ENCODE measurements at places on chromosomes 6 and 20. TPM values are rescaled to one million over a fixed set of nuclear protein-coding genes. Genes with fewer than 3 reads are reported as not detected.

The MICB gene
- total RNA-seq = 0.47 TPM

The ALDH8A1 gene
- total RNA-seq = 1.4 TPM

The ENPP1 gene
- 0.47 TPM for total RNA-seq

The FLOT1 gene
- 43.4 TPM for total RNA-seq

The FERMT1 gene
- 1.4 TPM for total RNA-seq

The NOX3 gene
- total RNA-seq = not detected

The ZDHHC14 gene
- total RNA-seq = 14.3 TPM

The TRIM39 gene
- 10.0 TPM for total RNA-seq

The SAPCD1 gene
- 0.31 TPM for total RNA-seq

The ADGRG6 gene
- 28.2 TPM for total RNA-seq

The DLL1 gene
- total RNA-seq = 11.9 TPM

The C4A gene
- total RNA-seq = 8.6 TPM

The SIRPB2 gene
- 0.62 TPM for total RNA-seq

The FAM135A gene
- total RNA-seq = 161 TPM

The RAB44 gene
- total RNA-seq = not detected

The MAP7 gene
- 6.1 TPM for total RNA-seq

The IP6K3 gene
- total RNA-seq = not detected

The ZBTB46 gene
- total RNA-seq = 21.5 TPM

The MUC21 gene
- total RNA-seq = not detected

The CLVS2 gene
- 56.1 TPM for total RNA-seq

The HLA-DPB1 gene
- 1.4 TPM for total RNA-seq

The VSX1 gene
- total RNA-seq = not detected

The OTOR gene
- 0.47 TPM for total RNA-seq

The PGBD1 gene
- total RNA-seq = 17.0 TPM

The C20orf202 gene
- total RNA-seq = 0.16 TPM

The SLC35F1 gene
- total RNA-seq = 112 TPM

The TRAPPC3L gene
- not detected for total RNA-seq

The CCR6 gene
- not detected for total RNA-seq

The MAFB gene
- 11.1 TPM for total RNA-seq
